ENCODE measurements at places on chromosomes 7 and 10.

DNA sequence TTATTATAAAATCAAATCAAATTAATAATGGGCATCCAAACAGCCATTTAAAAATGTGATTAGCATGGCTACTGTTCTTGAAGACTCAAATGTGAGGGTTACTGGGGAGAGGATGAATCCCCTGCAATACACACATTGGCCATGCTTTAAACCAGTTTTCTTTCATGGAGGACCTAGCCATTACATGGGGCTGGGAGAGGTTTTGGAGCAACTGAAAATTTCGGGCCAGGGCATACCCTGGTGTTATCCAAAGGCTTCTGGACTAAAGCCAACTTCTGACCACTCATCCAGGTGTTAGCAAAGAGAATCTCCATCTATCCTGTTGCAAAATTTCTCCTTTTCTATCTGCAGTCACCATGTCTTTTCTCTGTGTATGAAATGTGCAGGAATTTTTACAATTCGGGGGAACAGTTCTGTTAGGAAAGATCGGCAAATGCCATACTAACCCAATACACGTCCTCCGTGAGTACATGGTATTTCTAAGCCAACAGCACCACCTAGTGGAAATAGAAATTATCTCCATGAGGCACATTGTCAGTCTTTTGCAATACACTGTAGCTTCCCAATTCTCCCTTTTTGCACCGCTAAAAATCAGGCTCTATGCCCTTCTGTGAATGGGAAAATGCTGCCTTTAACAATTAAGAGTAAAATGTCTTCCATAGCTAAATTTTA is 47.0 kb upstream of the ZNF107 start:
- no peak for DNase-seq

- no peak for DNase-seq
Observed at GRCh38 chr7:46229409-46229808, 308.3 kb upstream of the IGFBP3 start.

DNA sequence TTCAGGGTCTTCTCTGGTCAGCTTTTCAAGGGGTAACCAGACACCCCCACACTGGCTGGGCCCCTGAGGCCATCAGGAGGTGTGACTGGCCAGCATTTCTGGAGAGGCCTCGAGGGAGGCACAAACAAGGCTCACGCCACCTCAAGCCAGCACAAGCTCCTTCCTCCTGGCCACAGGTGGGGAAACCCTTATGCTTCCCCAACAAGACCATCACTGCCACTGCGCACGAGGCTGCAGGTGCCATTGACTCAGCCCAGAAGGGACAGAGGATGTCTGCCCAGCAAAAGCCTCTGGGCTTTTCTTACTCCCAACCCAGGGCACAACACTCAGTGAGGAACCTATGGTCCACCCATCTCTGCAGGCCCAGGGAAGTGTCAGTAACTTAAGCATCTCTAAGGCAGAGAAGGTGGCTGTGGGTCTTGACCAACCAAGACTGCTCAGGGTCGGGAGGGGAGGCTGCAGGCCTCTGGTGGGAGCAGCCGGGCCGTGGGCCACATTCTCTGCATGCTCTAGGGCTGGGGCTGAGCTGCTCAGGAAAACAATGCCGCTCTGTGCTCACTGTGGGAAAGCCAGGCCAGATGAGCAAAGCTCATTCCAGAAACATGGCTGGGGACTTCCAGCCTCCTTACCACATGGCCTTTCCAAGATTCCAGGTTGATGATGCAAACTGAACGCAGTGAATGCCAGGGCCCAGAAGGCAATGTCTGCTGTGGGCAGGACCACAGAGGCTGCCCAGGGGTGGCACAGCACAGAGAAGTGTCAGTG is 24.2 kb upstream of the RASSF4 start:
- DNase-seq = no peak

DNA sequence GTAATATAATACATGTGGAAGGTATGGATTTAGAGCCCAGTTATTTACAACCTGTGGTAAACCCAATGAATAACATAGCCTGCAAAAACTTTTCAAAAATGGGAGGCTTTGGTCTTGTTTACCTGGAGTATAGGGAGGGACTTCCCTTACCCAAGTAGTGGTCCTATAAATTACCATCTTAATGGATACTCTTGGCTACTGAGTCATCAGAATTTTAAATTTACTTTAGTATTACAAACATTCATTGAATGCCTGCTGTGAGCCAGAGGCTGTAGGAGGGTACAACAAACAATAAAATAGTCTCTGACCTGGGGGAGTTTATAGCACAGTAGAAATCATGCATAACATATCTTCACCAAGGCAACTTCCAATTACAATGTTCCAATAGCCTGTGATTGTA is 365.1 kb downstream of the BBS9 start:
- no peak for DNase-seq

GRCh38 chr7:41148521-41148951 is 554.4 kb downstream of the INHBA start:
- no peak for DNase-seq

GRCh38 chr7:107810626-107811025 is 7.6 kb upstream of the SLC26A3 start:
- no peak for DNase-seq
